Hematopoietic multipotent progenitor cell (in vitro differentiated cells): ENCODE measurements at places on chromosomes 4 and X.

- no peak for DNase-seq
These were observed 86.2 kb downstream of the NPFFR2 start for GRCh38 chr4:72118017-72118416.

DNA sequence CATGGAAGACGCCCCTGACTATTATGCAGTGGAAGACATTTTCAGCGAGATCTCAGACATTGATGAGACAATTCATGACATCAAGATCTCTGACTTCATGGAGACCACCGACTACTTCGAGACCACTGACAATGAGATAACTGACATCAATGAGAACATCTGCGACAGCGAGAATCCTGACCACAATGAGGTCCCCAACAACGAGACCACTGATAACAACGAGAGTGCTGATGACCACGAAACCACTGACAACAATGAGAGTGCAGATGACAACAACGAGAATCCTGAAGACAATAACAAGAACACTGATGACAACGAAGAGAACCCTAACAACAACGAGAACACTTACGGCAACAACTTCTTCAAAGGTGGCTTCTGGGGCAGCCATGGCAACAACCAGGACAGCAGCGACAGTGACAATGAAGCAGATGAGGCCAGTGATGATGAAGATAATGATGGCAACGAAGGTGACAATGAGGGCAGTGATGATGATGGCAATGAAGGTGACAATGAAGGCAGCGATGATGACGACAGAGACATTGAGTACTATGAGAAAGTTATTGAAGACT lies 3.6 kb downstream of the TSPYL2 start:
- DNase-seq, result no peak

GRCh38 chrX:132802033-132802432 lies 156.4 kb downstream of the HS6ST2 start:
- DNase-seq, result no peak

- DNase-seq, result no peak
These were observed 80.1 kb downstream of the TLL1 start for GRCh38 chr4:165953181-165953580.

DNA sequence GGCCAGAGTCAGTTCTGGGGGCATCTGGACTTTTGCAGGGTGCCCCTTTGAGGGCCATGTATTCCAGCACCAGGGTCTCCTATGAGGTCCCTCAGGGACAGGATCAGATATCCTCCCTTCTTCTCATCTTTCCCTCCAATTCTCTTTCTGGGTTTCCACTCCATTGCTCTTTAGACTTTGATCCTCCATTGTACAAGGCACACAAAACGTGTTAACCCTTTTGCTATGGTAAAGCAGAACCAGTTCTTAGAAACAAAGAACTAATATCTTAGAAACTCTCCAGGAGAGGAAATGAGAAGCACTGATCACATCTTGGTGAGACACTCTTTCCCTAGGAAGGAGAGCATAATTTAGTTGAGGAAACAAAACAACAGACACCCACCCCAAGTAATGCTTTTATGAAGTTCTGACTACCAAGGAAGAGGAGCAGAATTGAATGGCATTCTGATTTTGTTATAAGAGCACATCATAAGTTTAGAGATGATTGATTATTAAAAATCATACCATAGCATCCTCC lies 200.7 kb upstream of the NPY2R start:
- DNase-seq, result no peak

GRCh38 chr4:174742561-174742960 lies 86.5 kb downstream of the GLRA3 start:
- no peak for DNase-seq
